ENCODE measurements at places on chromosomes 4 and X.

DNA sequence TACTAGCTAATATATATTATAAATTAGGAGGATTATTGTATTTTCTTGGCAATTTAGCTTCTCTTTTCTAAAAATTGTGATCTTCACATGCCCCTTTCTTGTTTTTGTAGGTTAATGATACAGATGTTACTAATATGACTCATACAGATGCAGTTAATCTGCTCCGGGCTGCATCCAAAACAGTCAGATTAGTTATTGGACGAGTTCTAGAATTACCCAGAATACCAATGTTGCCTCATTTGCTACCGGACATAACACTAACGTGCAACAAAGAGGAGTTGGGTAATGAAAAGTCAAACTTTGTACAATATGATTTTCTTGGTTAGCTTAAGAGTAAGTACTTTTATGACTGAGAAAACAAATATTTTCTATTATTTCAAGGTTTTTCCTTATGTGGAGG is 74.1 kb downstream of the SLC10A6 start:
- no peak for DNase-seq

DNA sequence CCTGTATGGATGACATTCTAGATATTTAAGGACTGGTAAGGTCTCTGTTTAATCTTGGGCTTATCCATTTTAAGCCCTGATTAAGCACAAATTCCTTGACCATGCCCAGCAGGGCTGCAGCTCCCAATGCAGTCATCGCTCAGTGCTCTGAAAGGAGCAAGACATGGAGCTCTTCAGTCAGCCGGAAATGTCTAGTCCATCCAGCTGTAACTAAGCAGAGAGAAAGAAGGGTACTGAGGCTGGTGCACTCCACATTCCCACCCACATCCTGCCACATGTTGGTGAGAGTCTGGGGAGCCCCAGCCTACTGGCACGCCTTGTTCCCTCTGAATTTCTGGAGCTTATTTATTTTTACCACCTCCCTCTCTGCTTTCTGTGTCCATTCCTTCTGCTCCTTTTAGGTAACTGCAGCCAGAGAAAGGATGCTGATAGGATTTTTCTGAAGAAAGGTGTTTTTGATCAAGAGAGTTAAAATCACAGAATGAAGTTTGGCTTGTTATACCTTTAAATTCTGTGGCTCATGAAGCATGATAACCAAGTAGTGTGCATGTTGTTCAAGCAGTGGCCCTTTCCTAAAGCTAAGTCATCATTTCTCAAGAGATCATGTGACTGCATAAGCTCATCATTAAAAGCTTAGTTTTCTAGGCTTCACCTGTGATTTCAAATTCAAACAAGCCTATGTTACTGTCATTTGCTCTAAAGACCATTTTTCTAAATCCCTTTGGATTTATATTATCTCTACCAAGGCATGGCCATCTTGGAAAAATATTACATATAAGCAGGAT is 74.0 kb downstream of the GALNT7 start:
- no peak for DNase-seq

DNA sequence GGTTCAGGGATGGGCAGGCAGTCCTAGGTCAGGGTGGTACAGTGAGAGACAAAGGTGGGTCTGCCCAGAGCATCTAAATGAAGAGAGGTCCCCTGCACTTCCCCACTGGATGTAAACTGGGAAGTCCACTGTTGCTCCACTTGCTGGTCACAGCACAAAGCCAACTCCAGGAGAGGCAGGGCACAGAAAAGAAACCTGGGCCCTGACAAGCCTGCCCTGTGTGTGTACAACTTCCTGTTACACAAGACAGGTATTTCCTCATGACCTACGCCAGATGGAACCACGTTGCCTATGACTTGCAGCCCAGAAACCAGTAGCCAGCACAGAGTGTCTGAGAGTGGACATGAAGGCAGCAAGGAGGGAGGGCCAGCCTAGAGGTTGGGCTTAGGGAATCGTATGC is 161.8 kb downstream of the SH3KBP1 start:
- no peak for DNase-seq

- DNase-seq, result no peak
Measured at GRCh38 chr4:10295301-10295700, 161.9 kb downstream of the ZNF518B start.

Data from stimulated activated CD8-positive, alpha-beta memory T cell treated with anti-CD3 and anti-CD28 coated beads, Interleukin-4, amount 100 ng/mL, for 1 hour (primary cell).